ENCODE measurements at places on chromosomes 1 and 21.

DNA sequence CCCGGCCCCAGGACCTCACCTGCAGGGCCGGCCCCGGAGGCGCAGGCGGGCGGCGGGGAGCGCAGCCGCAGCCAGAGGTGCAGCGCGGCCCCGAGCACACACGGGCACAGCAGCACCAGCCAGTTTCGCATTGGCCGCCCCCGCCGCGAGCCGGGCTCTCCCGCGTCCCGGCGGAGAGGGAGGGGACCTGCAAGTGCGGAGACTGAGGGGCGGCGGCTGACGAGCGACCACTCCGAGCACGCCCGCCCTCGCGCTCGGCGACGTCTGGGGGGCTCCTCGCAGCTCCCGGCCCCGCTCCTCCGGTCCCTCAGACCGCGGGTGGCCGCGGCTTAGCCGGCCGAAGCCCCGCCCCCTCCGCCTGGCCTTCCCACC lies at the start of gene B3GALNT2:
TSS of gene B3GALNT2 (minus strand) at position 331 of the 372 bp plus-strand sequence. CDS start at position 131, 200 bp downstream.
- no peak for DNase-seq

GRCh38 chr1:5297180-5297885 lies 642.9 kb downstream of the AJAP1 start:
- no peak for DNase-seq

- DNase-seq = no peak
These were observed 5.3 kb downstream of the MRPS15 start for GRCh38 chr1:36458910-36459309.

- no peak for DNase-seq
These were observed 426.5 kb upstream of the DAB1 start for GRCh38 chr1:57850176-57850940.

DNA sequence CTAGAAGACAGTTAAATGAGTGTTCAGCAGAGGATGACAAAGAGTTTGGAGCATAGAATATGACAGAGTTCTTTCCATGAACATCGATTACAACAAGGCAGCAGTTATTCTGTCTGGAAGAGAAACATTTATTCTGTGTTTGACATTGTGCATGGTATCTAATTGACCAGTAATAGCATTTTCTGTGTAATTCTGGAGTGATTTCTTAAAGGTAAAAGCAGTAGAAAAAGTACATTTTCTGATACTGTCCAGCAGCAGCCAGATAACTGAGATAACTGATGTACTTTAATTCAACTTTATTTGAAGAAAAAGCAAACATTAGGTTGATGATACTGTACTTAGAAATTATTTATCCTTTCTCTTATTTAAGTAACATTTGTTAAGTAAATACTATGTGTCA lies 497.1 kb downstream of the AGBL4 start:
- DNase-seq = no peak

DNA sequence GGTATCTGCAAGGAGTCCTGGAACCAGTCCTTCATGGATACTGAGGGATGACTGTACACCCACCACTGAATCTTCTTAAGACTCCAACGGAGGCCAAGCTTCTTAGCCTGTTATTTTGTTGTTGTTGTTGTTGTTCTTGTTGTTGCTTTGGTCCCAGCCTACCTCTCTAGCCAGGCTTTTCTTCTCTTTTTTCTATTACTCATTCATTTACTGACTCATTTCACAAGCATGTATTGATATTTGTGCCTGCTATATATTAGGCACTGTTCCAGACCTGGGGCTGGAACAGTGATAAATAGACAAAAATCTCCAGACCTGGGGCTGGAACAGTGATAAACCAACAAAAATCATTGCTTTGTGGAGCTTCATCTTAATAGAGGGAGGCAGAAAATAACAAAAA lies 20.4 kb downstream of the CENPF start:
- no peak for DNase-seq

GRCh38 chr1:8506995-8507615 lies 189.2 kb downstream of the SLC45A1 start:
- no peak for DNase-seq

GRCh38 chr1:119366424-119366823 lies 2.2 kb upstream of the HAO2 start:
- no peak for DNase-seq

- no peak for DNase-seq
These were observed 210.3 kb downstream of the SETD4 start for GRCh38 chr21:35850029-35850428.

DNA sequence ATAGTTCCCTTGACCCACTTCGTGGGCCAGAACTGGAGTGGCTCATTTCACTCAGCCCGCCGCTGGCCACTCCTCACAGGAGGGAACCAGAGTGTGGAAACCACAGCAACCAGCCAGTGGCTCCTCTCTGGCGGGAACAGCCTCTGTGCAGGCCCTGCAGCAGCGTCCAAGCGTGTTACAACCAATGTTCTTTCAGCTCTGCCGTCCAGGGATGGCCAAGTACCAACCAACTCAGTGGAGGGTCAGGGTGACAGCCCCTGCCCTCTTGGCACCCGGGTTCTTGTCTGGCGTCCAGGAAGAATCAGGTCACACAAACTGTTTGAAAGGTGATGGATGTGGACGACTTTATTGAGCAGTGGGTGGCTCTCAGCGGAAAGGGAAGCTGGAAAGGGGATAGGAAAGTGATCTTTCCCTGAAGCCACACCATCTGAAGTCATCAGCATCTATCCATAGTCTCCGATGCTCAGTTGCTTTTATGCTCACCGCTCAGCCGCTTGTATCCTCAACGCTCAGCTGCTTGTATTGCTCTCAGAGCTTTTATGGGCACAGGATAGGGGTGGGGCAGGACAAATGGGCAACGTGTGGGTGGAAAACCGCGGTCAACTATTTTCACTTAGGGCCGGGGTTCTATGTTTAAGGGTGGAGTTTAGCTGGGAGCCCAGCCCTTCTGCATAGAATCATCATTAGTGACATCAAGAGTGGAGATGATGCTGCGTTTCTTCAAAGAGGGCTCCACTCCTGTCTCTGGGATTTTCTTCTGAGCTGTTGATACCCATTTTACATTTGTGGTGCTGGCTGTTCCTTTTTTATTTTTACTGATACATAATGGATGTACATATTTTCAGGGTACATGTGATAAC lies 250.2 kb downstream of the RRAGC start:
- no peak for DNase-seq

GRCh38 chr1:244852694-244853093 lies 11.6 kb downstream of the HNRNPU start:
- no peak for DNase-seq

- DNase-seq = no peak
These were observed 135.7 kb upstream of the RUNX3 start for GRCh38 chr1:25065795-25066238.

DNA sequence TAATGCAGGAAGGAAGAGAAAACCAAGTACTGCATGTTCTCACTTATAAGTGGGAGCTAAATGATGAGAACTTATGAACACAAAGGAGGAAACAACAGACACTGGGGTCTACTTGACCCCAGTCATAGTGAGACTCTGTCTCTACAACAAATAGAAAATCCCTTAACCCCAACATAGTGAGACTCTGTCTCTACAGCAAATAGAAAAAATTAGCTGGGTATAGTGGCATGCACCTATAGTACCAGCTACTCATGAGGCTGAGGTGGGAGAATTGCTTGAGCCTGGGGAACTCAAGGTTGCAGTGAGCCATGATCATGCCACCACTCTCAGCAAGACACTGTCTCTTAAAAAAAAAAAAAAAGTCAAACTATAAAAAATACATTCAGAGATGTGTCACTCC lies 42.7 kb downstream of the GIPC2 start:
- DNase-seq = no peak

DNA sequence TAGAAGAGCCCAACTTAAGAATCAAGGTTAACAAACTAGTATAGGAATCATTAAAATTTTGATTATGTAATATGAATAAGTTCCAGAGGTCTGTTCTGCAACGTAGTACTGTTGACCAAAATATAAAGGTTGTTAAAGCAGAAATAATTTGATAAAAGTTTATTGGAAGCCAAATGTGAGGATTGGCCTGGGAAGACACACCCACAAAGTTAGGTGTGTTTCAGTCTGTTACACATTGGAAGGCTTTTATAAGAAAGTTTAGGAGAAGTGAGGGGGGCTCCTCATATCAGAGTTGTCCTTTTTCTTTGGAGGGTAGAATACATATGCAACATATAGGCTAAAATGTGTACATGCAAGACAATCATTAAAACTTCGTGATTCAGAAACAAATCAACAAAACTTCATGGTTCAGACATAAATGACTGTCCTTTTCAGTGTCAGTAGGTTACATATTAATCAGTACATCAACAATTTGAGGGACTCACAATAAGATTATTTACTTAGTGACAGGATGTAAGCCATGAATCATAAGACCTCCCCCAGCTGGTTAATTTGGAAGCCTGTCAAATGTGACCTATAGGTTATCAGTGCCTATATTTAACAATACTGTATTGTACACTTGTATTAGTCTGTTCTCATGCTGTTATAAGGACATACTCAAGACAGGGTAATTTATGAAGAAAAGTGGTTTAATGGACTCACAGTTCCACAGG lies 245.0 kb upstream of the B3GALT2 start:
- no peak for DNase-seq

GRCh38 chr1:7580923-7581753 lies 190.0 kb upstream of the VAMP3 start:
- no peak for DNase-seq

GRCh38 chr1:45328680-45329079 lies 2.0 kb downstream of the HPDL start:
- no peak for DNase-seq

DNA sequence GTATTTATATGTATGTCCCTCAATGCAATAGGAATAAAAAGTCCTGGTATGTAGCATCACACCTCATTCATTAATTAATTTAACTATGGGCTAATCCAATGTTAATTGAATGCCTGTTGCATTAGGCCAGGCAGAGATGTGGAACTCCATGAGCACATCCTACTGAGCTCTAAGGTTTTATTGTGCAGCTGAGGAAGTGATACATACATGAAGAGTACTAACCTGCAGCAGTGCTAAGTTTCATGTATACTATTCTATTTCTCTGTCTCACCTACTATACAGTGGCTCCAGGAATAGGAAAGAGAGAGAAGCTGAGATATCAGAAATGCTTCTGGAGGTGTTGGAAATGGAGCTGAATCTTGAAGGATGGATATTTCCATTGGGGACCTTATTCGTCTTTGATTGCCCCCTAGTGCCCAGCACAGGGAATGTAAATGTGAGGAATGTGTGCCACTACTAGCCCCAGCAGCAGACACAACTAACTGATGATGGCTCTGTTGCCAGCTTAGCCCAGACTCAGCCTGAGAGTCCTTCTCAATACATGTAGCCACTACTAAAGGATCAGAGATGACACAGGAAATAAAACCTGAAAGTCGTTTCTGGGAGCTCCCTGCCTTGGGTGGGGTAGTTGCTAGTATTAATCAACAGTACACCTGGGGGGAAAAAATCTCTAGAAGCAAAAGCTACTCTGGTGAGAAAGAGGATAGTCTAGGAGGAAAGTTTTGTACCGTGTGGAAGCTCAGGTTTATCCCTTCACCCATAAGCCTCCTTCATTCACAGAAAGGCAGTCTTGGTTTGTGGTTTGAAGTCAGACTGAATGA lies 173.3 kb upstream of the FOXD3 start:
- peak; percentile 37 for DNase-seq

GRCh38 chr1:162734047-162734446 lies 56.5 kb upstream of the HSD17B7 start:
- no peak for DNase-seq

- DNase-seq = no peak
These were observed 52.7 kb upstream of the SYNC start for GRCh38 chr1:32755098-32755809.

GRCh38 chr1:100448366-100448765 lies 89.6 kb upstream of the GPR88 start:
- peak; percentile 84 for DNase-seq

- DNase-seq = no peak
These were observed 6.9 kb upstream of the CLIC6 start for GRCh38 chr21:34661848-34662247.

DNA sequence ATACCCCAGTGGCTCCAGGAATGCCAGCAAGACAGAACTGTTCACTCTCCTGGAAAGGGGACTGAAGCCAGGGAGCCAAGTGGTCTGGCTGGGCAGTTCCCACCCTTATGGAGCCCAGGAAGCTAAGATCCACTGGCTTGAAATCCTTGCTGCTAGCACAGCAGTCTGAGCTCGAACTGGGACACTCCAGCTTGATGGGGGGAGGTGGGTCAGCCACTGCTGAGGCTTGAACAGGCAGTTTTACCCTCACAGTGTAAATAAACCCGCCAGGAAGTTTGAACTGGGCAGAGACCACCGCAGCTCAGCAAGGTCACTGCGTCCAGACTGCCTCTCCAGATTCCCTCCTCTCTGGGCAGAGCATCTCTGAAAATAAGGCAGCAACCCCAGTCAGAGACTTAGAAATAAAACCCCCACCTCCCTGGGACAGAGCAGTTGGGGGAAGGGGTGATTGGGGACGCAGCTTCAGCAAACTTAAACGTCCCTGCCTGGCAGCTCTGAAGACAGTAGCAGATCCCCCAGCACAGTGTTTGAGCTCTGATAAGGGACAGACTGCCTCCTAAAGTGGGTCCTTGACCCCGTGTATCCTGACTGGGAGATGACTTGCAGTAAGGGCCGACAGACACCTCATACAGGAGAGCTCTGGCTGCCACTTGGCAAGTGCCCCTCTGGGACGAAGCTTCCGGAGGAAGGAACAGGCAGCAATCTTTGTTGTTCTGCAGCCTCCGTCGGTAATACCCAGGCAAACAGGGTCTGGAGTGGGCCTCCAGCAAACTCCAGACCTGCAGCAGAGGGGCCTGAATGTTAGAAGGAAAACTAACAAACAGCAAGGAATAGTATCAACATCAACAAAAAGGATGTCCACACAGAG lies 568.4 kb downstream of the PLA2G4A start:
- no peak for DNase-seq

GRCh38 chr1:47676311-47677054 lies 238.6 kb downstream of the FOXD2 start:
- DNase-seq = no peak

GRCh38 chr1:66371233-66372005 lies 162.5 kb upstream of the SGIP1 start:
- DNase-seq = no peak

- no peak for DNase-seq
These were observed 41.1 kb downstream of the PROX1 start for GRCh38 chr1:214028649-214029406.

GRCh38 chr1:30508611-30509010 lies 214.8 kb downstream of the MATN1 start:
- no peak for DNase-seq

GRCh38 chr1:37038227-37039093 lies 4.1 kb upstream of the GRIK3 start:
- peak; percentile 96 for DNase-seq

DNA sequence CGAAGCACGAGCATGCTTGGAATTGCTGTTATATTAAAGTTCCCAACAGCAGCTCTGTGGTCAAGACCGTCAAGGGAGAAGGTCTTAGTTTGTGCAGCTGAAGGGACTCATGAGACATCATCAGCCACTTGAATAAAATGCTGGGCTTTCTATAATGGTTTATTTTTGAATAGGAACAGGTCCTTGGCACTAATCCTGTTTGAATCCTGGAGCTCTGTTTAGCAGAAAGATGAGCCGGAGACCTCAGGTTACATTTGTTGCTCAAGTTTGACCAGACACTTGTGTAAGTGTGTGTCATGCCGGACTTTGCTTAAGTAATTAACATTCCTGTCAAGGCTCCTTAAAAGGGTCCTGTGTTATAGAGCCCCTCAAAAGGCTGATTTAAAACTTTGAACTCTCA lies 186.5 kb downstream of the ROR1 start:
- DNase-seq = no peak
